Naive thymus-derived CD4-positive, alpha-beta T cell (primary cell): ENCODE measurements at places on chromosomes 7 and 10. TPM values are rescaled to one million over a fixed set of nuclear protein-coding genes. Genes with fewer than 3 reads are reported as not detected.

- H3K27me3 ChIP-seq, result no peaks in the 10 kb centered on the region
- DNase-seq, result no peak
- no peak overlapping the region for H3K27ac ChIP-seq
Observed at GRCh38 chr10:90064295-90064694, 362.9 kb downstream of the KIF20B start.

- no peaks in the 10 kb centered on the region for H3K4me1 ChIP-seq
- H3K27me3 ChIP-seq, result no peaks in the 10 kb centered on the region
- H3K4me3 ChIP-seq, result no peak overlapping the region
- no peak overlapping the region for H3K27ac ChIP-seq
- H3K36me3 ChIP-seq, result no peaks in the 10 kb centered on the region
Observed at GRCh38 chr7:84336303-84336702, 141.7 kb upstream of the SEMA3A start.

GRCh38 chr7:153382641-153383101, 623.1 kb downstream of the ACTR3B start:
- no peaks in the 10 kb centered on the region for H3K27me3 ChIP-seq
- no peak for DNase-seq
- no peak overlapping the region for H3K4me3 ChIP-seq

DNA sequence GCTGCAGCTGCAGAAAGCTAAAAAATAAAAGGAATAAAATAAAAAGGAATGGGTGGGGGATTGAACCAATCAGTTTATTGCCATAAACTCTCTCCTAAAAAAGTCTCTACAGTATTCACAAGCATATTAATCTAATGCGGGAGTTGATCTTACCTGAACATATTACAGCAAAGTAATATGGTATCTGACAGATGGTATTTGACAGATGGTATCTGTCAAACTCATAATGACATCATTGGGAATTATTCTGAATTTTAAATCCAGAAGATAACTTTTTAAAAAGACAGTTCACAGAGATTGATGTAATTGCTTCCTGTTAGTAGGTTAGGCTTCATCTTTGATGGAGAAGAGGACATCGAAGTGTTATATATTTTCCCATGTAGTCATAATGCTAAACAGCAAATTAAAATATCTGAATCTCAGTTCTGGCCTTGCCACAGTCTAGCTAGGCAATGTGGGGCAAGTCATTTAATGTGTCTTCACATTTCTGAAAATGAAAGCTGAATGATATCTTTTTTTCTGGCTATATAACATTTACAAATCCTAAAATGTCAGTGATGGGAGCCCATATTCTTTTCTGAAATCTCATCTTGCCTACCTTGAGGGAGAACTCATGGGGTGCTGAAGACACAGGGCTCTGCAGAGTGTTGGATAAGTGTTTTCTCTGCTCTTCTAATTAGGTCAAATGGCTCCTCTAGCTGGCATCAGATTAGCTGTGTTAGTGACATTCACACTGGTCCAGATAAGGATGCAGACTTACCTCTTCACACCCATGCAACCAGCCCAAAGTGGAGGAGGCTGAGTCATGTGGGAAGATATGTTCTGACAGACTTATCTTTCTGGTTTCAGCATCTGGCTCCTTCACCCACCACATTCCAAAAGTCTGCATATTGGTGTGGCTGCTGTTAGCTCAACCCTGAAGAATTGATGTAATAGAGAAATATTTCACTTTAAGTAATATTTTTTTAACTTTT, 2.1 kb upstream of the LIPM start:
- H3K27me3 ChIP-seq, result no peaks in the 10 kb centered on the region
- no peak overlapping the region for H3K4me3 ChIP-seq
- H3K4me1 ChIP-seq, result no peaks in the 10 kb centered on the region
- no peaks in the 10 kb centered on the region for H3K36me3 ChIP-seq
- H3K27ac ChIP-seq, result no peak overlapping the region

Gene PHKG1
- total RNA-seq, result 2.5 and 2.6 TPM in 2 replicates

DNA sequence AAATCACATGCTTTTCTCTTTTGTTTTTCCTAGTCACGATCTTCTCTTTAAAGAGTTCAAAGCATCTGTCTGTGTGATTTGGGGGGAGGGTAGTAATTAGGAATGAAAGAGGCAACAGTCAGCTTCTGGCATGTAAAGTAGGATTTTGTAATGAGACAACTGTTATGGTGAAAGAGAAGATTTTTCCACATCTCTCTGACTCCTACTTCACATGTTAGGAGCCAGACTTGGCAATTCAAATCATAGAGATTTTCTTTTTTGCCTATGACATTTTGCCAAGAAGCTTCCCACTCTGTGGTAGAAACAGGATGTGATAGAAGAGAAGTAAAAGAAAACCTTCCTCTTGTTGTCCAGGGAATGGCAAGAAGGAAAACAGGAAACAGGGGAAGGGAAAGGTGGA, 38.3 kb upstream of the KLHL7 start:
- H3K4me1 ChIP-seq, result no peaks in the 10 kb centered on the region
- no peak overlapping the region for H3K27ac ChIP-seq
- H3K4me3 ChIP-seq, result no peak overlapping the region
- DNase-seq, result no peak
- H3K36me3 ChIP-seq, result no peaks in the 10 kb centered on the region
- H3K27me3 ChIP-seq, result no peaks in the 10 kb centered on the region

DNA sequence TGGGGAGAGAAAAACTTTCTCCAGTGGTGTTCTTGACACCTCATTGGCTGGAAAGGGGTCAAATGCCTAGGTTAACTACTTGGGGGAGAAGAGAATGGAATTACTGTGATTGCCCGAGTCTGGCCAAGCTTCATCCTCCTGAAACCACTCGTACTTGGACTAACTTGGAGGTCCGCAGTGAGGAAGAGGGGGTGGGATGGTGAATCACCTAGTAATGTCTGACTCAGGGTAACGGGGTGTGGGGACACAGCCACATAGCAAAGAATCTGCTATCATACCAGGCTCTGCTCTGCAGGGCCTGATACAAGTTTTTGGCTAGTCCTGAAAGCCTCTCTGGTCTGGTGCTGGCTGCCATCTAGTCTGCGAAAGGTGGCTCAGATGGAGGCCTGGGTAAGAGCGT, 190.9 kb downstream of the RPS24 start:
- H3K27ac ChIP-seq, result no peak overlapping the region
- no peaks in the 10 kb centered on the region for H3K27me3 ChIP-seq
- H3K4me3 ChIP-seq, result no peak overlapping the region
- H3K4me1 ChIP-seq, result no peaks in the 10 kb centered on the region
- DNase-seq, result no peak

- no peak overlapping the region for H3K4me3 ChIP-seq
- DNase-seq, result no peak
- peaks cover 82% of the 10 kb centered on the region for H3K36me3 ChIP-seq
- no peaks in the 10 kb centered on the region for H3K27me3 ChIP-seq
Observed at GRCh38 chr7:105635197-105635596, 53.9 kb upstream of the EFCAB10 start.

DNA sequence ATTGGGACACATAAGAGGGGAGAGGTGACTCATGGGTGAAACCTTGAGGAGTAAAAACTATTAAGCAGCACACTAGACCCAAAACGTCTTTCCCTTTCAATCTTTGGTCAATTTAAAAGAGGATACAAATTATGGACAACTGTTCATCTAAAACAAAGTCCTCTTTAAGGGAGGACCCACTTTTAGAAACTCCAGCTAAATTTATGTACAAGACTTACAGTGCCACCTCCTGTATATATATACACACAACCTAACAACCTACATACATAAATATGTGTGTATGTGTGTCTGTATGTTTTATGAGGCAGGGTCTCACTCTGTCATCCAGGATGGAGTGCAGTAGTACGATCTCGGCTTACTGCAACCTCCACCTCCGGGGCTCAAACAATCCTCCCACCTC, 18.1 kb upstream of the ZC3HAV1 start:
- H3K27me3 ChIP-seq, result no peaks in the 10 kb centered on the region
- H3K27ac ChIP-seq, result no peak overlapping the region
- H3K4me1 ChIP-seq, result no peaks in the 10 kb centered on the region
- no peaks in the 10 kb centered on the region for H3K36me3 ChIP-seq

- H3K36me3 ChIP-seq, result peaks cover 7% of the 10 kb centered on the region
- no peak overlapping the region for H3K4me3 ChIP-seq
Observed at GRCh38 chr10:100516847-100517246, 2.8 kb downstream of the SEC31B start.

DNA sequence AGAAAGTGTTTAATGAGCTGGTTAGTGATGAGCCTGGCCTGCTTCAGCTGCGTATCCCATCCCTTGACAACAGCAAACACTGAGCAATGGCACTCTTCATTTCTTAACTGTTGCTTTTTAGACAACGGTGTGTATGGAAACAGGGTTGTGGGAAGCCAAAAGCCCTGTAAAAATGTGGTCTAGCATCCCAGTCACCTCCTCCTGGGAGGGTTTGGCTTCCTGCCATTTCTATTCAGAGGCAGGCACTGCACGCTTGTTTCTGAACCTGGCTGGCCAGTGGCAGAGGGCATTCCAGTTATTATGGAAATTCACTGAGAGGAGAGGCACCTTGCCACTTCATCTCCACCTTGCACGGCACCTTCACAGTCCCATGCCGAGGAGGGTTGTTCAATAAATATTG, 123.0 kb upstream of the ADARB2 start:
- no peaks in the 10 kb centered on the region for H3K4me1 ChIP-seq
- DNase-seq, result no peak
- H3K36me3 ChIP-seq, result no peaks in the 10 kb centered on the region
- no peak overlapping the region for H3K27ac ChIP-seq
- no peaks in the 10 kb centered on the region for H3K27me3 ChIP-seq
- H3K4me3 ChIP-seq, result no peak overlapping the region

DNA sequence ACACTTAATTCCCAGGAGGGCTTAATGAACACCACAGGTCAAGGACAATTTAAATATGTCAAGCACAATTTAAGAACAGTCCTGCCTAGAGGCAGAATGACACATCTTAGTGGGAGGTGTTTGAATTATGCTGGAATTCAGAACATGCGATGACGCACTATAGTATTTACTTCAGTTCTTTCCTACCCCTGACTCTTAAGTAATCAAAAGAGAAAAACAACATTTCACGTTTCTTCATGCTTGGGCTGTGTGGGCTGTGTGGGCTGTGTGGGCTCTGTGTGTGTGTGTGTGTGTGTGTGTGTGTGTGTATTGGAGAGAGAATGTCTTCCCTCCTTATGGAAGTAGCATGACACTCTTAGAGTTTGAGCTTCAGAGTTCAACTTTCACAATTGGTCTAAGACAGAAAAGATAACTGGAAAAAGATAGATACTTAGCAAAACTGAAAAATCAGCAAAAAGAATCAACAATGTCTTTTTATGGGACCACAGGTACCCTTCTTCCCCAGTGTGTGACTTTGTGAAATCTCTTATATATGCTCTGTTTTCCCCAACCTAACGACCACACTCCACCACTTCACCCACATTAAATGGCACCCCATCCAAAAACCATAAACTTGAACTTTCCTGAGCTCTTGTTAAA, 33.7 kb upstream of the CABCOCO1 start:
- no peaks in the 10 kb centered on the region for H3K36me3 ChIP-seq
- no peak overlapping the region for H3K4me3 ChIP-seq
- no peak for DNase-seq
- H3K4me1 ChIP-seq, result no peaks in the 10 kb centered on the region
- H3K27ac ChIP-seq, result no peak overlapping the region
